HFF-Myc (cell line): ENCODE measurements at places on chromosomes 7 and 10.

DNA sequence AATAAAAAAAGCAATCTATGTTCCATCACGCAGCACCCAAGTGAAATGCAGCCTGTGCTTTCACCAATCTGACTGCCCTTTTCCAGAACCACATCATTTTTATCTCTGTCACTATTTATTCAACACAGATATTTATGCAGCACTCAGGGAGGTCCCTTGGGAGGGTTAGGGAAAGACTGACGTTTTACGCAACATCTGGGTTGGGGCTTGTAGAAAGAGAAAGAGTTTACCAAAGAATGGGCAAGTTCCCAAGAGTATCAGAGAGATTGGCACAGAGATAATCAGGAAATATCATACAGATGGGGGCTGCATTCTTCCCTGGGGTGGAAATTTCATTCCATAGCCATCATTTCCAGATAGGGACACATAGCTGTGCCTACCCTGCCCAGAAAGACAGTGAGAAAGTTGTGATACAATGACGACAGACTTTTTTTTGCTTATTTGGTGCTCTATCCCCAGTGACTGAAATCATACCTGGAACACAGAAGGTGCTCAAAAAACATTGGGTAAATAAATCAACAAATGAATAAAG is 474.2 kb downstream of the CALN1 start:
- no peak for DNase-seq

GRCh38 chr10:29256586-29256985 is 32.3 kb upstream of the LYZL1 start:
- DNase-seq, result no peak

DNA sequence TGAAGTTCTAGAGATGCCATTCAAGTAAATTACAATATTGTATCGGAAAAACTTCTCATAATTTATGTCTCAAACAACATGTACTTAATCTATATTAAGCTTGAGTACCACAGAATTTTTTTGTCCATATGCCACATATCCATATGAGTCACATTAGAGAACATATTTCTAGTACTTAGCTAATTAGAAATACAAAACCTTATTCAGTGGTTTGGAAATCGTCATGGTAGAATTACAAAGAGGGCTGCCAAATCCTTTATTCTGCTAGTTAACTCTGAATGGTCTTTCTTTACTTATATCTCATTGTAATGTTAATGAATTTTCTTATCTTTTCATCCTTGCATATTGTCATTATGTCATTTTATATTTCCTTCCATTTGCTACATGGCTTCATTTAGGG is 9.0 kb upstream of the VIM start:
- no peak for DNase-seq

GRCh38 chr7:25574828-25575227 is 346.5 kb upstream of the NPVF start:
- no peak for DNase-seq

GRCh38 chr10:128530301-128530700 is 404.1 kb upstream of the MKI67 start:
- DNase-seq, result no peak
